Hepatocyte (in vitro differentiated cells): ENCODE measurements at places on chromosomes 12 and 14. TPM values are rescaled to one million over a fixed set of nuclear protein-coding genes. Genes with fewer than 3 reads are reported as not detected.

The E2F7 gene
- 3.5 TPM in 2 replicates for total RNA-seq

The TAS2R10 gene
- total RNA-seq, result 1.5 and 1.8 TPM in 2 replicates

The MGST1 gene
- total RNA-seq, result 256 and 271 TPM in 2 replicates

The RGS6 gene
- total RNA-seq, result 0.87 and 1.7 TPM in 2 replicates

The CLEC4D gene
- total RNA-seq, result 0.10 TPM in 1 of 2 replicates, not detected in the other

The ING4 gene
- 35.7 and 39.7 TPM in 2 replicates for total RNA-seq
